ENCODE measurements at places on chromosomes 7 and 10. TPM values are rescaled to one million over a fixed set of nuclear protein-coding genes. Genes with fewer than 3 reads are reported as not detected.

DNA sequence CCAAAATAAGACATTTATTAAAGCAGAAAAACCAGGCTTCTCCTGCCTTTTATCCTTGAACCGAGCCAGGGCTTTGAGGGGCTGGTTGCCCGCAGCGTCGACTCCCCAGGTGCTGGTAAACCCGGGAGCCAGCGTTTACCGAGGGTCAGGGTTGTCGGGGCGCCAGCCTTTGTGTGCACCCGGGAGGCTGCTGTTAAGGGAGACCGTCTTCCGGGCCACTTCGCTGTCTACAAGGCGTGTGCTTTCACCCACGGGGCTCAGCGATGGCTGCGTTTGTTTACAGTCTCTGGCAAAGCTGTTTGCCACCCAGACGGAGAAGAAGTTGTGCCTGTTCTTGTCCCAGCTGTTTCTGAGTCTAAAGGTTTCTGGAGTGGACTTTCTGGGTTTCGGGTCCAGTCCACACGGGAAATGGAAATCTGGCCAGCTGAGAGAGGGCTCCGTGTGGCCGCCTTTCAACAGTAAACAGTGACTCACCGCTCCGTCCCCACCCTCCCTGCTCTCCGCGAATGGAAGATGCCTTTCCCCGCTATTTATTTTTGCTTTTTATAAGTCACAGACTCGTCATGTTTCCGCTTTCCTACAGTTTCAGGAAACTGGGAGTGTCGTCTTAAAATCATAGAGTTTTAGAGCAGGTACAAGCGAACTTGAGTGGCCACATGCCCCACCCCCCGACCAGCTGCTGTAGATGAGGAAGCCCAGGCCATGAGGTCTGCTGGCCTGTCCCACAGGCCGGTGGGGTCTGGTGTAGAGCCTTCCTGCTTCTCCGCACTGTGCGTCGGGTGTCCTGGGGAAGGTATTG, 2.2 kb downstream of the MAFK start:
- DNase-seq: peak; percentile 67
- H3K27me3 ChIP-seq: no peaks in the 10 kb centered on the region
- peaks cover 32% of the 10 kb centered on the region for H3K4me1 ChIP-seq
- peak overlapping the region; percentile 83 for H3K27ac ChIP-seq
- H3K36me3 ChIP-seq: no peaks in the 10 kb centered on the region

- no peak for DNase-seq
- H3K4me3 ChIP-seq: no peak overlapping the region
- peaks cover 9% of the 10 kb centered on the region for H3K4me1 ChIP-seq
- H3K27ac ChIP-seq: no peak overlapping the region
- H3K27me3 ChIP-seq: no peaks in the 10 kb centered on the region
Observed at GRCh38 chr7:37193087-37193774, 255.4 kb downstream of the ELMO1 start.

GRCh38 chr7:45892407-45893035, 4.2 kb downstream of the IGFBP1 start:
- no peak overlapping the region for H3K27ac ChIP-seq
- H3K36me3 ChIP-seq: no peaks in the 10 kb centered on the region
- H3K4me1 ChIP-seq: no peaks in the 10 kb centered on the region
- peaks cover 40% of the 10 kb centered on the region for H3K27me3 ChIP-seq
- H3K4me3 ChIP-seq: no peak overlapping the region
- peak; percentile 12 for DNase-seq

- H3K27me3 ChIP-seq: no peaks in the 10 kb centered on the region
- H3K36me3 ChIP-seq: peaks cover 4% of the 10 kb centered on the region
Observed at GRCh38 chr10:112552593-112553110, 105.6 kb downstream of the VTI1A start.

- H3K36me3 ChIP-seq: no peaks in the 10 kb centered on the region
- no peak overlapping the region for H3K27ac ChIP-seq
Observed at GRCh38 chr7:29248713-29249382, 54.3 kb downstream of the CHN2 start.

DNA sequence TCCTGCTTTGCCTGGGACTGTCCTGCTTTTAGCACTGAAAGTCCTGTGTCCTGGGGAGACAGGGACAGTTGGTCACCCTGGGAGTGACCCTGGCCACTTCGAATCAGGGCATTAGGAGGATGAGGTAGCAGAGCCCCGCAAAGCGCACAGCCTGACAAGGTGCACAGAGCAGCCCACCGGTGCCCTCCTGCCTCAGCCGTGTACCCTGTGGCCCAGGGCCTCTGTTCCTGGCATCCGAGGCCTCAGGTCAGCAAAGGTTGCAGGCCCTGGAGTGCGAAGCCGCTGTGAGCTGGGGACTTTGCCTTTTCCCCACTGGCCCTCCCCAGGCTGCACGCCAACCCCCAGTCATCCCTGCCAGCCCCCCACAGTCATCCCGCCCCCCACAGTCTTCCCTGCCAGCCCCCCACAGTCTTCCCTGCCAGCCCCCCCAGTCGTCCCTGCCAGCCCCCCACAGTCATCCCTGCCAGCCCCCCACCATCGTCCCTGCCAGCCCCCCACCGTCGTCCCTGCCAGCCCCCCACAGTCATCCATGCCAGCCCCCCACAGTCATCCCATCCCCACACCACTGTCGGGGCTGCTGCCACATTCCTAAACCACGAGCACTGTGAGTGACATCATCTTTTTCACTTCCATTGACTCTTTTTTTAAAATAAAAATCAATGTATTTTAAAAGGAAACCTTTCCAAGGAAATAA, 91.8 kb downstream of the RGS10 start:
- H3K36me3 ChIP-seq: peaks cover 2% of the 10 kb centered on the region
- no peak overlapping the region for H3K27ac ChIP-seq
- no peaks in the 10 kb centered on the region for H3K27me3 ChIP-seq
- peaks cover 8% of the 10 kb centered on the region for H3K4me1 ChIP-seq
- DNase-seq: no peak

DNA sequence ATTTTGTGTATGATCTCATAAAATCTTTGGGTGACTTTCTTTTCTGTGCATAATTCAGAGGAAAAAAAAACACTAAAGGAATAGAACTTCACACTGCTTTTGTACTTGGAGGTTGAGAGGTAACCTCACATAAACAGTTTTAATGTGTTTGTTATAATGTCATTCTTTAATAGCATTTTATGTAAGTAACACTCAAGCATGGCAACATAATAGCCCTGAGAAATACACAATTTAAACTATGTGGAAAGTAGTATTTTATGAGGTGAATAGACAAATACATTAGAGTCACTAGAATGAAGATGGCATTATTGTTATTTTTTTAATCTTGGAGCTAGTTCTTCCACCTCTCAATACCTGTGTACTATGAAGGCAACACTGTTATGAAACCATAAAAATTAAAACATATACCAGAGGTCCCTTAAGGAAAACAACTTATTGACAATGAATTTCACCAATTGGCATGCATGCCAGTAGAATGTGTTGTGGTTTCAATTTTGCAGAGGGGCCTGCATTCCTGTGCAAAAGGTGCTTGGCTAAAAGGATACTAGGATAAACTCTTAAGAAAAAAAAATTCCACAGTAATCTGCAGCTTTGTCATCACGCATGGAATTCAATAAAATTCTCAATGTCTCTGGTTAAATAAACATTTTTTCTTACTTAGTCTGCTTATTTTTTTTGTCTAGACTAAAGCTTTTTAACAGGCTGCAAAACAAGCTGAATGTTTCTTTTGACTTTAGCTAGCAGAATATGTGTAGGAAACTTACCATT, 102.5 kb downstream of the CD36 start:
- no peak overlapping the region for H3K27ac ChIP-seq
- H3K4me3 ChIP-seq: no peak overlapping the region
- DNase-seq: no peak
- H3K4me1 ChIP-seq: no peaks in the 10 kb centered on the region
- H3K27me3 ChIP-seq: no peaks in the 10 kb centered on the region
- H3K36me3 ChIP-seq: no peaks in the 10 kb centered on the region

CFAP43 gene
- not detected for total RNA-seq

- no peaks in the 10 kb centered on the region for H3K36me3 ChIP-seq
- H3K4me3 ChIP-seq: peak overlapping the region; percentile 45
- H3K4me1 ChIP-seq: peaks cover 4% of the 10 kb centered on the region
- H3K27ac ChIP-seq: no peak overlapping the region
- no peak for DNase-seq
Observed at GRCh38 chr7:82444220-82444909, 788 bp upstream of the CACNA2D1 start.

DNA sequence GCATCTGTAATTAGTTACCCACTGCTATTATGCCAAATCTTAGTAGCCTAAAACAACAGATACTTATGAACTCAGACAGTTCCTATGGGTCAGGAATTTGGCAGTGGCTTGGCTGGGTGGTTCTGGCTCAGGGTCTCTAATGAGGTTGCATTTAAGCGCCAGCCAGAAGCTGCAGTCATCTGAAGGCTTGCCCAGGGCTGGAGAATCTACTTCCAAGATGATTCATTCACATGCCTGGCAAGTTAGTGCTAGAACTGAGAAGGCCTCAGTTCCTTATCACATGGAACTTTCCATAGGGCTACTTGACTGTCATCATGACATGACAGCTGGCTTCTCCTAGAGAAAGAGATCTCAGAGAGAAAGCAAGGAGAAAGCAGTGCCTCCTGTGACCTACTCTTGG, 121.3 kb downstream of the AVL9 start:
- H3K4me3 ChIP-seq: no peak overlapping the region
- peaks cover 4% of the 10 kb centered on the region for H3K27me3 ChIP-seq
- no peak for DNase-seq
- H3K36me3 ChIP-seq: no peaks in the 10 kb centered on the region
- H3K4me1 ChIP-seq: no peaks in the 10 kb centered on the region

GRCh38 chr10:53315709-53316108, 543.1 kb upstream of the MBL2 start:
- H3K4me3 ChIP-seq: no peak overlapping the region
- no peaks in the 10 kb centered on the region for H3K27me3 ChIP-seq
- no peak overlapping the region for H3K27ac ChIP-seq
- H3K4me1 ChIP-seq: no peaks in the 10 kb centered on the region
- no peak for DNase-seq

DNA sequence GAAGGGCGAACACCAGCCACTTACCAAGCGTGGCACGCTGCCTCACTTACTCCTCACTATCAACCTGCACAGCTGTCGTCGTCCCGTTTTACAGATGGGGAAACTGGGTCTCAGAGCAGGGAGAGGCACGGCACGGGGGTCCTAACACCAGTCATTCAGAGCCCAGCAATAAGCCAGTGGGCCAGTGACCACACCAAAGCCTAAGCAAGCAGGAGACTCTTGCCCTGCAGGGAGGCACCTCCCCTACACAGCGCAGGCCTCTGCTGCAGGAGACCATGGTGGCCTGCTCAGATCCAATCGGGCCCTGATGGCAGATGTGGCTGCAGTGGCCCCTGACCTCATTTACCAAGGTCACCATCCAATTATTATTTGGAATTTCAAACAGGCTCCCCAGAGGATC, 4.8 kb downstream of the SLIT1 start:
- no peak overlapping the region for H3K4me3 ChIP-seq
- H3K27ac ChIP-seq: no peak overlapping the region
- no peak for DNase-seq
- H3K27me3 ChIP-seq: peaks cover 47% of the 10 kb centered on the region

DNA sequence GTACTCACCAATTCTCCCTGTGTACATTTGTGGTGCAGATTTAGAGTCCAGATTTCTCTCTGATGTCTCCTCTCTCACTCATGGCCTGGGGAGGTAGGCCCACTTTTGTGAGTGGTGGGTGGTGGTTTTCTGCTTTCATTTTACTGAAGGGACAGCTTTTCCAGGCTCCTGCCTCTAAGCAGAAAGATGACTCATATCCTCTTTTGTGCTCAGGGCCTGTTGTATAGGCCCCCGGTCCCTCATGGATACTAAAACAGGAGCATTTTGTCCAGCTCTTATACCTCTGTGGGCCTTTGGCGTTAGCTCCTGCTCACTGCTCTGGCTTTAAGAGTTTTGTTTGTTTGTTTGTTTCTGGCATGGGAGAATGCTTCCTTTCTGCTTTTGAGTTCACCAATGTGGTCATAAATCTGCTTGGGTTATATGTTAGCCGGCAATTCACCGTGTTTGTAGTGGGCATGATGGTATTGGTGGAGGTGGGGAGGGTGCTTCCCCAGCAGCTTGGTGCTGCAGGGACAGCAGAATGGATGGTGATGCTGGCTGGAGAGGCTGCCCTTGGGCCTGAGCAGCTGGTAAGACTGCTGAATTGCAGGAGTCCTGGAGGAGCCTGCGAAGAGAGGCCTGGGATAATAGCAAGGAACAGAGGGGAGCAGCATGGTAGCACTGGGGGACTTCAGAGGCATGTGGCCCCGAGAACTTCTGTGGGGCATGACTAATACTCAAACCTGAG, 468.7 kb downstream of the RPS24 start:
- H3K36me3 ChIP-seq: no peaks in the 10 kb centered on the region
- no peak overlapping the region for H3K4me3 ChIP-seq
- no peak overlapping the region for H3K27ac ChIP-seq
- no peaks in the 10 kb centered on the region for H3K4me1 ChIP-seq
- peak; percentile 6 for DNase-seq

GRCh38 chr7:43590862-43591557, 8.1 kb downstream of the STK17A start:
- peak overlapping the region; percentile 28 for H3K4me3 ChIP-seq
- peaks cover 46% of the 10 kb centered on the region for H3K36me3 ChIP-seq
- peaks cover 79% of the 10 kb centered on the region for H3K4me1 ChIP-seq
- peak; percentile 56 for DNase-seq
- no peaks in the 10 kb centered on the region for H3K27me3 ChIP-seq

DNA sequence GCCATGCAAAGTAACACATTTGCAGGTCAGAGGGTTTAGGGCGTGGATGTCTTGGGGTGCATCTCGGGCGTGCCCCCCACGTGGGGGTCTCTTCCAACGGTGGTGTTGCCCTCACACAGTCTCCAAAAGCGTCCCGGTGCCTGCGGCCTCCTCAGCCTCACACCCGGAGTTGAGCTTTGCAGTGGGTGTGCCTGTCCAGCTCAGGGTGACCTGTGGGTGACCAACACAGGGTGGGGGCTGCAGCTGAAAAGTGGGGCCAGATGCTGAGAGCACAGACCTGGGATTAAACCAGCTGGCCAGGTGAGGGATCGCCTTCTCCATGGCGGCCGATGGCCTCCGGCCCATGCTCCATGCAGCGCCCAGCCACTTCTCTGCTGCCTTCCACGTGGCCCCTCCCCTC, 63.1 kb downstream of the PWWP2B start:
- DNase-seq: no peak
- H3K4me1 ChIP-seq: peaks cover 2% of the 10 kb centered on the region
- no peak overlapping the region for H3K27ac ChIP-seq
- H3K4me3 ChIP-seq: no peak overlapping the region
- H3K27me3 ChIP-seq: no peaks in the 10 kb centered on the region
- no peaks in the 10 kb centered on the region for H3K36me3 ChIP-seq

NAT16 gene
- not detected for total RNA-seq

DNA sequence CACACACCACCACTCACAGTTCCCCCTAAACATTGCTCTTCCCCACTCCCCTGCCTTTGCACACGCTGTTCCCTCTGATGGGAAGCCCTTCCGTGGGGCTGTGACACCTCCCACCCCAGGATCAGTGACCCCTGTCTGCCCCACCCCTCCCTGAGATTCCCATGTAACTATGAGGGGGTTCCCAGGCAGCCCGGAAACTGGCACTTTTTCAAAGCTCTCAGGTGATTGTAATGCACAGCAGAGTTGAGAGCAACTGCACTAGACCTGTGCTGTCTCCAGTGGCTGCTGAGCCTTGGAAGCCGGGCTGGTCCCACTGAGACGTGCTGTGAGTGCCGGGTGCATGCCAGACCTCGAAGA, 29.8 kb downstream of the GPRIN2 start:
- no peaks in the 10 kb centered on the region for H3K27me3 ChIP-seq
- DNase-seq: no peak
- H3K4me1 ChIP-seq: no peaks in the 10 kb centered on the region
- H3K27ac ChIP-seq: no peak overlapping the region
- H3K4me3 ChIP-seq: no peak overlapping the region

LRRD1 gene
- total RNA-seq: 0.13 TPM

GRCh38 chr10:124736491-124737136, 7.6 kb downstream of the FAM53B start:
- H3K4me3 ChIP-seq: no peak overlapping the region
- no peaks in the 10 kb centered on the region for H3K27me3 ChIP-seq

- no peaks in the 10 kb centered on the region for H3K36me3 ChIP-seq
- H3K27me3 ChIP-seq: peaks cover 11% of the 10 kb centered on the region
- no peak overlapping the region for H3K4me3 ChIP-seq
- H3K27ac ChIP-seq: no peak overlapping the region
Observed at GRCh38 chr7:151453326-151453791, 13.4 kb upstream of the CRYGN start.
